ENCODE measurements at places on chromosomes 7 and 10.

DNA sequence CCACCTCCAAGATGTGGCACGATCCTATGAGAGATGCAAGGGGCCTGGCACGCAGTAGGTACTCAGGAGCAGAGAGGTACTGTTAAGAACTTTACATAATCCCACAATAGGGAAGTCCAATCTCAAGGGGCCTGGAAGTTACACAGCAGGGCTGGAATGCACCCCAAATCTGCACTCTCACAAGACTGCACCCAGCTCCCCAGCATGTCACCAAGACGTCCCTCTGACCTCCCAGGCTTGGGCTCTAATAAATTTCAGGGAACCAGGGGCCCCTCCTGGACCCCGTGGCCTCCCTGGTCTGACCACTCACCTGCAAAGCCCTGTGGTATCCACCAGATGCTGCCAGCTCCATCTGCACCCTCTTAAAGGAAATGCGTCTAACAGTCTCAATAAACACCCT lies 94.9 kb downstream of the OAT start:
- no peak for DNase-seq

DNA sequence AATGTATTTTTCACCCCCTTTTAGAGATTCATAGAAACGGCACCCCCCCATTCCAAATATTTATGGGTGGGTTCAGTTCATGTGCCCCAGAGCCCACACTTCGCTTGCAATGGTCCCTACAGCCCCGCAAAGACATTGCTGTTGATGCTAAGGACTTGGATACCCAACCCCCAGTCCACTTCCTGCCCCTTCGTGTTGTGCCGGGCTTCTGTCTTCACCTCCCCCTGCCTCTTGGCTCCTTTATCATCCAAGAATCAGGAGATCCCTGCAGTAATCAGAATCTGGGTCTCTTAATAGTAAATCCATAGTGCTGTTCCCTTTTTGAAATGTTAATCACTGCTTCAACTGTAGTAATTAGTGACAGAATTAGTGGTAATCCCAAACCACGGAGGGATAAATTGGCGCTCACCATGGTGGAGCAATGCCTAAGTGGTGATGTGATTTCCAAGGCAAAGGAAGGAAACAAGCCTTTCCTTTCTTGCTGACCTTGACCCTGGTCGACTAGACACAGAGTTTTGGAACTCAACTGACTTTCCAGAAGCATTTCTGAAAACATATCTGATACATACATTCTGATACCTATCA lies 67.7 kb downstream of the HK1 start:
- no peak for DNase-seq

- DNase-seq = no peak
Observed at GRCh38 chr7:108415821-108416536, 40.3 kb downstream of the NRCAM start.

DNA sequence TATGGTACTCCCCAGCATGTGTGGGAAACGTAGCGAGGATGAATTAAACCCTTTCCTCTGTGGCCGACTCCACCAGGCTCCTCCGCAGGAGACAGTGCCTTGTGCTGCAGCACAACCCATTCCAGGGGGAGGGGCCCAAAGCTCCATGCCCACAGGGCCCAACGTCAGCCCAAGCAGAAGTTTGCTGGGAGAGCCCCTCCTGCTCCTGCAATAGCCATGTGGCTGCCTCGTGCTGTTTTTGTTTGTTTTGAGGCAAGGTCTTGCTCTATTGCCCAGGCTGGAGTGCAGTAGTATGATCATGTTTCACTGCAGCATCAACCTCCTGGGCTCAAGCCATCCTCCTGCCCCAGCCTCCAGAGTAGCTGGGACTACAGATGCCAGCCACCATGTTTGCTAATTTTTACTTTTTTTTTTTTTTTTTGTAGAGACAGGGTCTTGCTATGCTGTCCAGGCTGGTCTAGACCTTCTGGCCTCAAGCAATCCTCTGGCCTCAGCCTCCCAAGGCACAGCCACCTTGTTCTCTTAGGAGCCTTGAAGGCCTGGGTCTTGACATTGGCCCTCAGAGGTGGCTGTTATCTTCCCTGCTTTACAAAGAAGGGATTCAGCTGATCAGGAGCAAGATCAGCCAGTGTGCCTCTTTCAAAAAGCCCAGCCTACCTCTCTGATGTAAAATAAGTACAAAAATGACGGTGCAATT lies 102.8 kb downstream of the DYNC2I1 start:
- DNase-seq = no peak

GRCh38 chr7:2948749-2949148 lies 94.9 kb downstream of the CARD11 start:
- no peak for DNase-seq

DNA sequence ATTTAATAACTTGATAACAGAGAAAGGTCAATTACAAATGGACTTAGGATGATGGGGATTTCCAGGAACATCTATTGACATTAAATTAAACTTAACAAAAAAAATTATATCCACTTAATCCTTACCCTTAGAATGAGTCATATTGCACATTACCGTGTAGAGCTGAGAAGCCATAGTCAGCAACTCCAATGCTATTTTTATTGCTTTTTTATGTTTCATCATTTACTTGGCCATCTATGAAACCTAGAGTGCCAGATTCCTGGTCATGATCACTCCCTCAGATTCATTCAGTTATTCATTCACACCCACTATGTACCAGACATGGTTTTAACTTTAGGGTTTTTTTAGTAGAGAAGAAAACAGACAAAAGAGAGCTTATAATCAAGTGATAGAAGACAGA lies 1180.4 kb downstream of the CNTNAP2 start:
- DNase-seq = no peak

DNA sequence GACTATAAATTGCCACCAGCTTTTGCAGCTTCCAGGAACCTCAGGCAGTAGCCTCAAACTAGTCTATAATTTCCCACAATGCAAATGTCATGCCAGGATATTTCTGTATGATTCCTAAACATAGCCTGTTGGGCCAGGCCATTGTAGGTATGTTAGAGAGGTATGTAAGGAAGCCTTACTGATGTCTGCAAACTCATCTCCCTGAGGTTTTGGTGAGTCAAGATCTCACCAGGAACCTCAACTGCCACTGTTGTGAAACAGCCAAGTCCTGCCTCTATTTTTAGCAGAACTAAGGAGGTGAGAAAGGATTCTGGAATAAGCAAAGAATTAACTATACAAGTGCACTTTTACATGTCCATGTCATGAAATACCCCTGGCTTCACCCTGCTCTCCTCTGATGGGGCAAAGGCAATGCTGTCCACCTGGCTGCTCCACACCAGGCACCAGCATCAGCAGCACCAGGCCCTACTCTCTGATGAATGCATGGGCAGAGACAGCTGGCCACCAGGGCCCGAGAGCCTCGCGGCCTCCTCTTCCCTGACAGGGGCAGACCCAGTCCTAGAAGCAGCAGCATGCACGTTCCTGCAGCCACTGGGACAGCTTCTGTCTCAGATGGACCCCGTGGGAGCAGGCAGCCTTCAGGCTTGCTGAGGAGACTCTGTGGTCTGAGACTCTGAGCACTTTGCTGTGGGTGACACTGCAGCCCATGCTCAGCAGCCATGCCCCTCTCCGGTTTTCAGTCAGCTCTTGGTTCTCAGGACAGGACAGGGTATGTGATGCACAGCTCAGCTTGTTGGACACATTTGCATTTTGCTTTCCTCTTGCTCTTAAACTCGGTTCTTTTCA lies 147.3 kb downstream of the ZMYND11 start:
- DNase-seq = no peak

DNA sequence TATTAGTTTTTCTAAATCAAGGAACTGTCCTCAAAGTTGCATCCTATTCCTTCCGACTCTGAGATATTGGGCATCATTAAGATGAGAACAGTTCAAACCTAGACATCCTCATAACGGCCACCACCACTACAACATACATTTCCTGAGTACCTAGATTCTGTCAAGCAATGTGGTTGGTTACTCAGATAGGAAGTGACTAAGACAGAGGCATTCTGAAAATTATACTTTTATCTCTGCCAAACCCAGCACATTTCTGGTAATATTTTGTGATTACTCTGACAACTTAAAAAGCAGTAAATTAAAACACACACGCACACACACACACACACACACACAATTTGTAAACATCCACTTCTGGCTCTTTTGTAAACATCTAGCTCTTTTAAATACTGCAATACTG lies 291.2 kb upstream of the MEOX2 start:
- no peak for DNase-seq

GRCh38 chr7:42694894-42695507 lies 216.9 kb downstream of the C7orf25 start:
- no peak for DNase-seq

- no peak for DNase-seq
Observed at GRCh38 chr7:149027055-149027454, 1.2 kb downstream of the PDIA4 start.

DNA sequence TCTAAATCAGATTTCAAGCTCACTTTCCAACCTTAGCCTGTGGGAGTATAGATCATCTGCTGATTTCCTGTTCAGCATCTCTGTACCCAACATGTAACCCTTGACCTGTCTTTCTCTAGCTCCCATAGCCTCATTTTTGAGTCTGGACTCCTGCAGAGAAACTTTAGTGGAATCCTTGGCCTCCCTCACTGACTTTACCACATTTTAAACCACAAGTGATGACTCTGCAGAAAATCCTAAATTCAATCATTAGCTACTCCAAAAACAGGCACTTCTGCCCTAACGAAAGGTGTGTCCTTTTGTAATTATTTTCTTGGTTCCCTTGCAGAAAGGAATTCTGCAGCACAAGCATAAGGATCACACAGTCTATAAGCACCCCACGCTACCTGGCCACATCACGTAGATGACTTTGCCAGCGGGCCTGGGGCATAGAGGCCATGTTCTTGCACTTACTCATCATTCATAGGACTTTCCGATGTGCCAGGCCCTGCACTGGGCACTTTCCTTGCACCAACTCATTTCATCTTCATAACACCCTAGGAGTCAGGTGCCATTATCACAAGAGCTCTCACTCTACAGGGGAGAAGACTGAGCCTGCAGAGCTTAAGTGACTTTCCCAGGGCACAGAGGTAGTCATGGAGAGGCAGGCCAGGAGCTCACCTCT lies 57.2 kb upstream of the OPALIN start:
- DNase-seq = no peak

DNA sequence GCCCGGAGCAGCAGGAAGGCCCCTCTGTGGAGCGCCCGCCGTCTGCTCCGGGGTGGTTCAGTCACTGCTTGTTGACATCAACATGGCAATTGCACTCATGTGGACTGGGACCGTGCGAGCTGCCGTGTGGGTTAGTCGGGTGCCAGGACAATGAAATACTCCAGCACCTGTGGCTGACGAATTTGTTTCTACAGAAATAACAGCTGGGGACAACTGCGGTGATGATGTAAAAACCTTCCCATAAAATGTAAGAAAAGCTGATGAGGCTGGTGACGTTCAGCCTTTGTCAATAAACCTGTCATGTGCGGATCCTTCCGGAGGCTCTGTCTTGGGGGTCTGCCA lies 5.6 kb downstream of the GPER1 start:
- no peak for DNase-seq

DNA sequence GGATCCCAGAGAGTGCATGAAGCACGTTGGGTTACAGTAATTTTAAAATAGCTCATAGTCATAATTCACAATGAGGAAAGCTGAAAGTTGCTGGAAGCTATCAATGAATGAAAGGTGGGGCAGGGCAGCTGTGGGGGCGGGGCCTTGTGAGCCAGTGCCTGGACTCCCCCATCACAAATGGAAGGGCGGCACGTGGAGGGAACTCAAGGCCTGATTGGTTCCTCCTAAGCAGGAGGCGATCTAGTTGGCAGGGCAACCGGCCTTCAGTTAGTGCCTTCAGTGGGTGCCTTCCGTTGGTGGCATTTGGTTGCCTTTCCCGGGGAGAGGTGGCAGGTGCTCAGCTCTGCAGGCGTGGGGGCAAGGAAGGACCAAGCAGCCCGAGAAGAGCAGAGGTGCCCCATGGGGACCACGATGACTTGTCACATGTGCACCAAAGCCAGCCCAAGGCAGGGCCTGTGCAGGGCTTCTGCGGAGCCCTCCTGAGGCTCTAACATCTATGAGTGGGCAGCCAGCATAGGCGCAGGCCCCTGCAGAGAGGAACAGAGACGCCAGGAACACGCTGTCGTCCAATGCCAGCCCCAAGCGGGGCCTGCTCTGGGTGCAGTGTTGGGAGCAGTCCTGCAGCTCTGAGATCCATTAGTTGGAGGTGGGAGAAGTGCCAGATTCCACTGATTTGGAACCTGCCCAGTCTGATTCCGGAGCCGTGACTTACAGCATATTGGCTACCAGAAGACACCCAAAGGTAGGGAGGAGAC lies 59.8 kb upstream of the PDSS1 start:
- no peak for DNase-seq

- no peak for DNase-seq
Observed at GRCh38 chr10:28945959-28946358, 268.6 kb downstream of the BAMBI start.

DNA sequence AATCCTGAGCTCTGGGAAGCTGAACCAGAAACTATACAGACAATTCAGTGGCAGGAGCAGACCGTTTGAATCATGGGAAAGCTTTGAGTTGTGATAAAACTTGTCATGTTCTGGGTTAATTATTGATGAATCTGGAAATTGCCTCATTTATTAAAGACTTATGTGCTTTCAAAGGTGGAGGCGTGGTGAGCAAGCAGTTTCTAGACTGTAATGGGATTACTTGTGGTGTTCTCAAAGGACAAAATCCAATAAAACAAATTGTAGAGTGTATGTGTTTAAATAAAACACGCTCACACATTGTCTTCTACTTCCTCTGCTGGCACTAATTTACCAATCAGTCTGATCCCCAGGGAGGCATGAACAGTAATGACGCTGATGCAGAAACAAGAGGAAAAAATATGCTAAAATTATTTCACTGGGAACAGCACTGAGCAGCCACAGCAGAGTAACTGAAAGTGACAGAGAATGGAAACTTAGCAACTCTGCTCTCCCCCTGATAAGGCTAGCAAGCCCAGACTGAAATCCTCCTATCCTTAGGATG lies 25.1 kb downstream of the PARD3 start:
- DNase-seq = no peak

DNA sequence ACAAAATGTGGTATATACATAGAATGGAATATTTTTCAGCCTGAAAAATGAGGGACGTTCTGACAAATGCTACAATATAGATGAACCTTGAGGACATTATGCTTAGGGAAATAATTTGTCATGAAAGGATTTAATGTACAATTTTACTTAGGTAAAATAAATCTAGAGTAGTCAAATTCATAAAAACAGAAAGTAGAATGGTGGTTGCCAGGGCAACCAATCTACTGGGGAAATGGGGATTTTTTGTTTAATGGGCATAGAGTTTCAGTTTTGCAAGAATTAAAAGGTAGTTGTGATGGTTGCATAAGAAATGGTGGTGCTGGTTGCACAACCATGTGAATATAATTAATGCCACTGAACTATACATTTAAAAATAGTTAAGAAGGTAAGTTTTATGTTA lies 296.0 kb upstream of the SP4 start:
- DNase-seq = no peak

GRCh38 chr7:84154991-84155781 lies 39.4 kb downstream of the SEMA3A start:
- DNase-seq = no peak

DNA sequence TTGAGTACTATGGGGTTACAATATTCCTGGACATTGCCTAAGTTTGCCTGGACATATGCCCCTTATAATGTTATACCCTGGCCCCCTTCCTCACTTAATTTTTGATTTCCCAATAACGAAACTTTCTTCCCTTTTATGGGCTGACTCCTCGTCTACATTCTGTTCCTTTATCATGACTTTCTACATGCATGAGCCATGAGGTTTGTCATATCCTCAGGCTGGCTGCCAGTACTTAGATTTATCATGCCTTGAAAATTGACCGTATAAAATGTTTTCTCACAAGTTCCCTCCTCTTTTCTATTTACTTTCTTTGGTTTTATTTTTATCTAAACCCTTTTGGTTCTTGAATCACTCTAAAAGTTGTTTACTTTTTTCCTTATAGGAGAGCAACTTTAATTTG lies 4.7 kb downstream of the DNAH11 start:
- DNase-seq = no peak

- no peak for DNase-seq
Observed at GRCh38 chr10:29617880-29618340, 16.9 kb downstream of the SVIL start.
